ENCODE measurements at places on chromosomes 7 and 10. TPM values are rescaled to one million over a fixed set of nuclear protein-coding genes. Genes with fewer than 3 reads are reported as not detected.

TDRD1 gene
- total RNA-seq: 0.14 TPM

ADCY1 gene
- 10.8 TPM for total RNA-seq

COPG2 gene
- total RNA-seq: 25.7 TPM

ZNF735 gene
- total RNA-seq: not detected

ADGRA1 gene
- total RNA-seq: 6.3 TPM

VWDE gene
- total RNA-seq: 1.5 TPM

TEX36 gene
- total RNA-seq: 0.46 TPM

SP4 gene
- 21.5 TPM for total RNA-seq

GBX1 gene
- total RNA-seq: 1.3 TPM

MPP7 gene
- total RNA-seq: 0.94 TPM

HYAL4 gene
- total RNA-seq: not detected

GRM3 gene
- not detected for total RNA-seq

OPN1SW gene
- 0.43 TPM for total RNA-seq

AKR1C3 gene
- total RNA-seq: 36.8 TPM

ELAPOR2 gene
- total RNA-seq: 5.3 TPM

ABCC2 gene
- 0.41 TPM for total RNA-seq

KCNH2 gene
- total RNA-seq: 0.38 TPM

CCL24 gene
- total RNA-seq: not detected

ADAM22 gene
- 9.8 TPM for total RNA-seq

EVX1 gene
- not detected for total RNA-seq

EBLN1 gene
- total RNA-seq: not detected

C10orf90 gene
- total RNA-seq: 0.34 TPM

ASB15 gene
- total RNA-seq: not detected

GHITM gene
- 331 TPM for total RNA-seq

KLHDC10 gene
- 29.2 TPM for total RNA-seq

UTF1 gene
- total RNA-seq: not detected

TFPI2 gene
- 4,636 TPM for total RNA-seq

GNAT3 gene
- total RNA-seq: not detected

HOXA7 gene
- total RNA-seq: 6.1 TPM
